CD4-positive, alpha-beta memory T cell (primary cell): ENCODE measurements at places on chromosomes 3 and 15.

GRCh38 chr3:129286081-129286480 lies 7.4 kb downstream of the HMCES start:
- DNase-seq, result no peak
- no peaks in the 10 kb centered on the region for H3K27me3 ChIP-seq
- no peak overlapping the region for H3K4me3 ChIP-seq
- peaks cover 23% of the 10 kb centered on the region for H3K4me1 ChIP-seq

DNA sequence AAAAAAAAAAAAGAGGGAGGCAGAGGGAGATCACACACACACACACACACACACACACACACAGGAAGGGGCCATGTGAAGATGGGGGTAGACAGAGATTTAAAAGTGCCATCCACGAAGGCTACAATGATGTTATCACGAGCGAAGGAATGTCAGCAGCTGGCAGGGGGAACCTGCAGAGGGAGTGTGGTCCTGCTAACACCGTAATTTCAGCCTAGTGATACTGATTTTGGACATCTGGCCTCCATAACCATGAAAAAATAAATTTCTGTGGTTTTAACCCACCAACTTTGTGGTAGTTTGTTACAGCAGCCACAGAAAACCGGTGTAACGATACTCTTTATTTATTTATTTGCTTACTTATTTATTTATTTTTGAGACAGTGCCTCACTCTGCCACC lies 76.0 kb downstream of the TMCO5A start:
- DNase-seq, result no peak
- no peak overlapping the region for H3K4me3 ChIP-seq
- no peaks in the 10 kb centered on the region for H3K4me1 ChIP-seq
- no peak overlapping the region for H3K27ac ChIP-seq
- no peaks in the 10 kb centered on the region for H3K27me3 ChIP-seq
- H3K36me3 ChIP-seq, result no peaks in the 10 kb centered on the region

DNA sequence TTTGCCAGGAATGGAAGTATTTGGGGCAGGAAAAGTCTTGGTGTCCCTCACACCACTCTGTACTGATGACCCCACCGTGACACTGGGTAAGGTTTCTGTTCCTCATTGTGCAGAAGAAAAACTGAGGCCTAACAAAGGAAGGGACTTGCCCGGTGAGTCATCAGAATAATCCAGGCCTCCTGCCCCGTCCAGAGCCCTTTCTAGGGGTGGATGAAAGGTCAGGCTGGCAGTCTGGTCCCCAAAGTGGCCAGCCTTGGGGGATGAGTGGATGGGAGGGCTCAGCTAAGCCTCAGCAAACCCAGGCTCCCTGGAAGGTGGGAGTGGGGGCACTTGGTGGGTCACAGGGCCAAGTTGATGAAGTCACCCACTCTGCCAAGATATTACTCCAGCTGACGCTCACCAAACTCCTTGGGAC lies 2.3 kb upstream of the DNAH1 start:
- no peaks in the 10 kb centered on the region for H3K36me3 ChIP-seq
- no peak overlapping the region for H3K4me3 ChIP-seq
- no peaks in the 10 kb centered on the region for H3K27me3 ChIP-seq
- H3K4me1 ChIP-seq, result peaks cover 26% of the 10 kb centered on the region
- no peak overlapping the region for H3K27ac ChIP-seq

GRCh38 chr15:80694611-80695098 lies 455 bp upstream of the ABHD17C start:
- peak; percentile 4 for DNase-seq
- no peaks in the 10 kb centered on the region for H3K36me3 ChIP-seq
- H3K4me3 ChIP-seq, result peak overlapping the region; percentile 54

GRCh38 chr3:117455782-117456181 lies 746.2 kb downstream of the TUSC7 start:
- H3K27ac ChIP-seq, result no peak overlapping the region
- no peaks in the 10 kb centered on the region for H3K36me3 ChIP-seq
- no peak for DNase-seq
- no peak overlapping the region for H3K4me3 ChIP-seq
- no peaks in the 10 kb centered on the region for H3K27me3 ChIP-seq

- no peaks in the 10 kb centered on the region for H3K36me3 ChIP-seq
- H3K4me3 ChIP-seq, result no peak overlapping the region
- peak; percentile 66 for DNase-seq
- H3K27ac ChIP-seq, result no peak overlapping the region
Observed at GRCh38 chr15:69058830-69059556, 44.5 kb downstream of the NOX5 start.

GRCh38 chr3:181915551-181915950 lies 203.8 kb downstream of the SOX2 start:
- H3K27ac ChIP-seq, result no peak overlapping the region
- no peaks in the 10 kb centered on the region for H3K27me3 ChIP-seq
- no peaks in the 10 kb centered on the region for H3K4me1 ChIP-seq
- H3K36me3 ChIP-seq, result no peaks in the 10 kb centered on the region
- H3K4me3 ChIP-seq, result no peak overlapping the region

GRCh38 chr3:118244761-118245160 lies 789.9 kb downstream of the IGSF11 start:
- H3K4me3 ChIP-seq, result no peak overlapping the region
- no peaks in the 10 kb centered on the region for H3K27me3 ChIP-seq
- H3K27ac ChIP-seq, result no peak overlapping the region
- no peak for DNase-seq
- H3K4me1 ChIP-seq, result no peaks in the 10 kb centered on the region

GRCh38 chr3:160577556-160578195 lies 12.3 kb upstream of the KPNA4 start:
- no peaks in the 10 kb centered on the region for H3K36me3 ChIP-seq
- H3K27me3 ChIP-seq, result no peaks in the 10 kb centered on the region
- no peak for DNase-seq
- no peaks in the 10 kb centered on the region for H3K4me1 ChIP-seq
- H3K27ac ChIP-seq, result no peak overlapping the region
- no peak overlapping the region for H3K4me3 ChIP-seq

GRCh38 chr15:47404877-47405276 lies 312.4 kb upstream of the SEMA6D start:
- no peak overlapping the region for H3K4me3 ChIP-seq
- H3K36me3 ChIP-seq, result no peaks in the 10 kb centered on the region
- H3K27me3 ChIP-seq, result no peaks in the 10 kb centered on the region
- DNase-seq, result no peak
- H3K27ac ChIP-seq, result no peak overlapping the region

- no peaks in the 10 kb centered on the region for H3K36me3 ChIP-seq
- H3K4me3 ChIP-seq, result no peak overlapping the region
- no peaks in the 10 kb centered on the region for H3K27me3 ChIP-seq
Observed at GRCh38 chr3:99960941-99961340, 143.3 kb downstream of the CMSS1 start.

GRCh38 chr3:170558427-170558826 lies 27.4 kb downstream of the SLC7A14 start:
- no peaks in the 10 kb centered on the region for H3K36me3 ChIP-seq
- H3K27ac ChIP-seq, result no peak overlapping the region
- no peak for DNase-seq
- no peak overlapping the region for H3K4me3 ChIP-seq
- no peaks in the 10 kb centered on the region for H3K4me1 ChIP-seq
- no peaks in the 10 kb centered on the region for H3K27me3 ChIP-seq

GRCh38 chr3:160927620-160928019 lies 171.6 kb downstream of the PPM1L start:
- no peaks in the 10 kb centered on the region for H3K4me1 ChIP-seq
- no peak overlapping the region for H3K4me3 ChIP-seq
- DNase-seq, result no peak
- no peaks in the 10 kb centered on the region for H3K36me3 ChIP-seq
- H3K27me3 ChIP-seq, result no peaks in the 10 kb centered on the region

DNA sequence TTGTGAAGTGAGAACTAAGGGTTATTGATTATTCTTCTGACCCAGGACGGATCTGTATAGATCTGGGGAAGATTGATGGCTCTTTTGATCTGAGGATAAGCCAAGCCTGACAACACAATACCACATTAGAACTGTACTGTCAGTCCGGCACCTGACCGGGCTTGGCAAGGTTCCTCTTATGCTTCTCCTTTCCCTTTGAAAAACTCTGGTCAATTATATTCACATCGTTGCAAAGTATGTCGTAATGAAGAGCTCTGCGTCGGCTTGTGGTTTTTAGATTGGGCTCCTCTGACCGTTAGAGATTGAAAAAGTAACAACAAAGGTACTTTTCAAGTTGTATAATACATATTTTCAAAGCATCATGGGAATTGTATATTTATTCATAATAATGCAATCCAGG lies 389.8 kb downstream of the NR2F2 start:
- H3K4me1 ChIP-seq, result no peaks in the 10 kb centered on the region
- no peaks in the 10 kb centered on the region for H3K36me3 ChIP-seq
- no peak overlapping the region for H3K27ac ChIP-seq
- H3K27me3 ChIP-seq, result no peaks in the 10 kb centered on the region
- H3K4me3 ChIP-seq, result no peak overlapping the region
- no peak for DNase-seq

DNA sequence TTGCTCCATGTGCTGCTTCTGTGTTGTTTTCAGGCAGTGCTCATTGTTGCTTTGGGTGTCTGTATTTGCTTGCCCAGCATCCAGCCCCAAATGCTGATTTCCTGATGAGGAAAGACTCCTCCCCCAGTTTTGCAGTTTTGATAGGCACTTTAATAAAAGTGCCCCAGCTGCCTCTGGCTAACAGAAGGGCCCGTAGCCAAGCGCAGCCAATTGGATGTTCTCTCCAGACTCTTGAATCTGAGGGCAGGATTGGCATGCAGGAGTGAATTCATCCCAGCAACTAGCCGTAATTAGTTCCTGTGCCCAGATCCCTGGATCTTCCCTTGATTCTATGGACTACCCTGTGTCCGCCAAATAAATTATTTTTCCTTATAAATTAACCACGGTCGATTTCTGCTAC lies 14.8 kb upstream of the SEMA5B start:
- H3K27me3 ChIP-seq, result no peaks in the 10 kb centered on the region
- H3K27ac ChIP-seq, result no peak overlapping the region
- H3K4me3 ChIP-seq, result no peak overlapping the region
- H3K4me1 ChIP-seq, result no peaks in the 10 kb centered on the region
- no peak for DNase-seq

- no peaks in the 10 kb centered on the region for H3K4me1 ChIP-seq
- no peak overlapping the region for H3K4me3 ChIP-seq
- no peaks in the 10 kb centered on the region for H3K27me3 ChIP-seq
- DNase-seq, result no peak
- no peak overlapping the region for H3K27ac ChIP-seq
Observed at GRCh38 chr3:70951316-70951715, 632.2 kb downstream of the FOXP1 start.

- no peaks in the 10 kb centered on the region for H3K27me3 ChIP-seq
- H3K4me1 ChIP-seq, result no peaks in the 10 kb centered on the region
- DNase-seq, result no peak
- no peak overlapping the region for H3K27ac ChIP-seq
- H3K4me3 ChIP-seq, result no peak overlapping the region
- no peaks in the 10 kb centered on the region for H3K36me3 ChIP-seq
Observed at GRCh38 chr3:20256144-20256543, 70.1 kb upstream of the SGO1 start.

GRCh38 chr3:32292085-32292796 lies 53.8 kb downstream of the CMTM8 start:
- H3K4me3 ChIP-seq, result no peak overlapping the region
- H3K27ac ChIP-seq, result no peak overlapping the region
- no peak for DNase-seq
- no peaks in the 10 kb centered on the region for H3K36me3 ChIP-seq

- H3K36me3 ChIP-seq, result no peaks in the 10 kb centered on the region
- DNase-seq, result no peak
- H3K27ac ChIP-seq, result no peak overlapping the region
- H3K27me3 ChIP-seq, result no peaks in the 10 kb centered on the region
Observed at GRCh38 chr15:93154666-93155065, 65.7 kb upstream of the RGMA start.

DNA sequence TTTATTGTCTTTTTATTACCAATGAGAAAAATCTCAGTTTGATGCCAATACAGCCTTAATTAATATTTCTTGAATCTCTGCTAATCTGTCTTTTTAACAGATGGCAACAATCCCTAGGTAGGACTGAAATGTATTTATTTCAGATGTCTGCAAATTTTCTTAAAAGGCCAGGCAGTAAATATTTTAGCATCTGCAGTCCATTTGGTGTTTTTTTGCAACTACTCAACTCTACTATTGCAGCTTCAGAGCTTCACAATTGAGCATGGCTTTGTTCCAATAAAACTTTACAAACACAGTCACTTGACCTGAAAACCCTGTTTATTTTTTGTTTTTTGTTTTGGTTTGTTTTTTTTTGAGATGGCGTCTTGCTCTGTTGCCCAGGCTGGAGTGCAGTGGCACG lies 82.7 kb downstream of the RARB start:
- no peak for DNase-seq
- H3K4me3 ChIP-seq, result no peak overlapping the region
- H3K27ac ChIP-seq, result no peak overlapping the region
- H3K36me3 ChIP-seq, result no peaks in the 10 kb centered on the region
- no peaks in the 10 kb centered on the region for H3K27me3 ChIP-seq

DNA sequence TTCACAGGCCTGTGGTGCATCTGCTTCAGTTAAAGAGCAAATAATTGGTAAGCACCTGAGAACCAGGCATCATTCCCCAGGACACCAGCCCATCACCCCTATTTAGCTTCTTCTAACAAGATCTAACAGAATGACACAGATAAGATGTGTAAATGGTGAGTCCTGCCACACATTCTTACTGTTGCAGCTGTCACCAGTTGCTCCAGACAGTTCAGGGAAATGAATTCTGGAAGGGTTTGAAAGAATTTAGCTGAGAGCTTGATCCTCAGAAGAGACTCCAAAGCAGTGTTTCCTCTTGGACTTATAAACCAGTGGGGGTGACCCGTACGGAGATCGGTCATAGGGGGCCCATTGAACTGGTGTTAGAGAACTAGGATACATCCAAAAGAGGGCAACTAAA lies 238.0 kb downstream of the MEX3B start:
- no peaks in the 10 kb centered on the region for H3K4me1 ChIP-seq
- H3K36me3 ChIP-seq, result no peaks in the 10 kb centered on the region
- no peak for DNase-seq
- H3K27ac ChIP-seq, result no peak overlapping the region
- H3K4me3 ChIP-seq, result no peak overlapping the region
